M059J (cell line): ENCODE measurements at places on chromosomes 7 and 10. TPM values are rescaled to one million over a fixed set of nuclear protein-coding genes. Genes with fewer than 3 reads are reported as not detected.

Gene RPP30
- total RNA-seq, result 114 and 121 TPM in 2 replicates

Gene KIF20B
- 21.2 and 24.3 TPM in 2 replicates for total RNA-seq

Gene LBX1
- not detected in 2 replicates for total RNA-seq

Gene POLR2J2
- total RNA-seq, result 0.71 TPM in 1 of 2 replicates, not detected in the other

Gene COBL
- total RNA-seq, result 0.10 TPM in 1 of 2 replicates, not detected in the other

Gene ABCA13
- 0.07 TPM in 1 of 2 replicates, not detected in the other for total RNA-seq

Gene PON2
- 213 and 223 TPM in 2 replicates for total RNA-seq

Gene GPER1
- total RNA-seq, result 0.22 and 0.25 TPM in 2 replicates

Gene ECHS1
- total RNA-seq, result 108 and 121 TPM in 2 replicates

Gene RFC2
- 72.9 and 105 TPM in 2 replicates for total RNA-seq

Gene CCDC3
- 2.0 and 2.6 TPM in 2 replicates for total RNA-seq

Gene OR6B1
- not detected in 2 replicates for total RNA-seq

Gene CLDN4
- 0.62 and 1.1 TPM in 2 replicates for total RNA-seq

Gene NSUN5
- 20.3 and 30.2 TPM in 2 replicates for total RNA-seq

Gene PNLIPRP1
- total RNA-seq, result not detected in 2 replicates
